ENCODE measurements at places on chromosomes 3 and 15. TPM values are rescaled to one million over a fixed set of nuclear protein-coding genes. Genes with fewer than 3 reads are reported as not detected.

Gene LSG1
- total RNA-seq, result 32.3 TPM

Gene CPLX3
- total RNA-seq, result not detected

Gene ANKDD1A
- total RNA-seq, result 9.2 TPM

Gene ECT2
- 15.9 TPM for total RNA-seq

Gene PIGX
- total RNA-seq, result 10.6 TPM

Gene CCR9
- not detected for total RNA-seq

Gene ATP10A
- 5.8 TPM for total RNA-seq

Gene CD96
- total RNA-seq, result not detected

Gene HESX1
- total RNA-seq, result 1.2 TPM

Gene WDR49
- 1.0 TPM for total RNA-seq

Gene SQOR
- total RNA-seq, result 82.3 TPM

All from smooth muscle cell of trachea (primary cell).